ENCODE measurements at places on chromosomes 6 and 20.

DNA sequence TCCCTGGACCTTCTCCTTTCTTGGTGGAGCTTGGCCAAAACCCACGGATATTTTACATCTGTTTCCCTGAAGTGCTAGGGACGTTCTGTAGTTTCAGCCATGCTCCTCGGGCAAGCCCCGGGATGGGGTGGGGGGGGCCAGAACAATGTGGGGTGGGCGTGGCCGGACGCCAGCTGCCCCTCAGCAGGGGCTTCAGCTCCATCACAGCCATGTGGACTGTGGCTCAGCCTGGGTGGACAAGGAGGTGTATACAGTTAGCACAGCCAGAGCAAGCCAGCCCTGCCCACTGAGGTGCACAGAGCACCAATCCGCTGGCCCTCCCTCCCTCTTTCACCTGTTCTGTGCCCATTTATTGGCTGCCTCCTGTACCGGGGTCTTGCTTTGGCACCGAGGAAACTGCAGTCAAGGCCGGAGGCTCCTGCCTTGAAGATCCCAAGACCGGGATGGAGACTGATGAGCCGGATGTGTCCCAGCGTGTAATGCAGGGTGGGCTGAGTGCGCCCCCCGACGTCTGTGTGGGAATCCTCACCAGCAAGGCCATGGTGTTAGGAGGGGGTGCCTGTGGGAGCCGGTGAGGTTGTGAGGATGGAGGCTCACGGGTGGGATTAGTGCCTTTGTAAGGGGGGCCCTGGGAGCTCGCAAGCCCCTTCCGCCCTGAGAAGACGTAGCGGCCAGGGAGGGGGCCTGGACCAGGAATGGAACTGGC is 28.0 kb downstream of the FRMD1 start:
- no peak for DNase-seq

GRCh38 chr6:27128311-27129094 is 119.0 kb upstream of the PRSS16 start:
- no peak for DNase-seq

DNA sequence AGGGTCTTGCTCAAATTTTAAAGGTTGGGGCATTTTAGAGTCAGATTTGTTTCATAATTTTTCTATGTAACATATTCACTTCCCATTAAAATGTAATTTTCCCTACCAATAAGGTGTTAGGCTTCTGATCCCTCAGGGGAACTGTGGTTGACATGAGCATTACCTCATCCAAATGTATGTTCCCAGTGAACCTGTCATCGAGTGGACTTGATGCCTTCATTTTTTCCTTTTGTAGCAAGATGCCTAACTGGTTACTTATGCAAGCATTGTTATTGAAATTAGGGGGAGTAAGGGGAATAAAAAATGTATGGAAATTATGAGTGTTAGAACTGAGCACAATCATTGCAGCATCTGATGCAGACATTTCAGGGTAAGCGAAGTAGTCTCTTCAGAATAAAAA is 360.5 kb downstream of the BCKDHB start:
- no peak for DNase-seq

DNA sequence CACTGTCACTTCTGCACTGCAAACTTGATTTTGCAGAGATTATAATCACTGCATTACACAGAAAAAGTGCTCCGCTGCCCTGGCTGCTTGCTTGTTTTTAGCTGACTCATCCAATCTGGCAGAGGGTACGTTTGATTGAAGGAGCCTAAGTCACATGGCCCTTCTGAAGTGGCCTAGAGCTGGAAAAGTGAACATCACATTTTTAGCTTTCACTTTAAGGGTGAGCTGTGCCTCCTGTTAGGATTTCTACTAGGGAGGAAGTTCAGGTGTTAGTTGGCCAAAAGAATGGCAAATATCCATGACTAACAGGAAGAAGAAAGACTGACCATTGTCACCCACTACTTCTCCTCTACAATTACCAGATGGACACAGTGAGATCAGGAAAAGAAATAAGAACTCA is 889.1 kb upstream of the MAP3K7 start:
- DNase-seq: no peak

- no peak for DNase-seq
Measured at GRCh38 chr20:32244150-32244823, 33.2 kb upstream of the KIF3B start.

DNA sequence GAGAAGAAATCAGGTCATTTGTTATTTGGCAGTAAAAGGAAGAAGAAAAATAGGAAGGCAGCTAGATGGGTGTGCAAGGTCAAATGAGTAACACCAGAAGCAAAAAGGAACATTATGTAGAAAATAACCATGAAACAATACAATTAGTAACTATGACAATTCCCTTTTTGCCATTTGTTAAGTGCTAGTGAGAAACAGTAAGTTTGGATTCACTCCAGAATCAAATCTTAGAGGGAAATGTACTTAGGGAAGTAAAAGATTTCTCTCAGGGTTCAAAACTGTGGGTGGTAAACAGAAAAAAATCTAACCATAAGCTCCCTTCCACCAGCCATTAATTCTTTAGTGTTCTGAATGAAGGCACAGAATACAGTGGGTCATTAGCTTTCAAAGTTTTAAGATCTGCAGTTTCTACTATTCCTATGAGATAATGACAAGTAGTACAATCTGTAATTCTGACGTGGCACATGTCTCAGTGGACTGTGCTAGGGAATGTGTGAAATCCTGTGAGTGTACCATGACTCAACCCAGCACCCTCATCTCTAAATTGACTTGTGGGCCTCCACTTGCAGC is 17.1 kb downstream of the REPS1 start:
- no peak for DNase-seq

DNA sequence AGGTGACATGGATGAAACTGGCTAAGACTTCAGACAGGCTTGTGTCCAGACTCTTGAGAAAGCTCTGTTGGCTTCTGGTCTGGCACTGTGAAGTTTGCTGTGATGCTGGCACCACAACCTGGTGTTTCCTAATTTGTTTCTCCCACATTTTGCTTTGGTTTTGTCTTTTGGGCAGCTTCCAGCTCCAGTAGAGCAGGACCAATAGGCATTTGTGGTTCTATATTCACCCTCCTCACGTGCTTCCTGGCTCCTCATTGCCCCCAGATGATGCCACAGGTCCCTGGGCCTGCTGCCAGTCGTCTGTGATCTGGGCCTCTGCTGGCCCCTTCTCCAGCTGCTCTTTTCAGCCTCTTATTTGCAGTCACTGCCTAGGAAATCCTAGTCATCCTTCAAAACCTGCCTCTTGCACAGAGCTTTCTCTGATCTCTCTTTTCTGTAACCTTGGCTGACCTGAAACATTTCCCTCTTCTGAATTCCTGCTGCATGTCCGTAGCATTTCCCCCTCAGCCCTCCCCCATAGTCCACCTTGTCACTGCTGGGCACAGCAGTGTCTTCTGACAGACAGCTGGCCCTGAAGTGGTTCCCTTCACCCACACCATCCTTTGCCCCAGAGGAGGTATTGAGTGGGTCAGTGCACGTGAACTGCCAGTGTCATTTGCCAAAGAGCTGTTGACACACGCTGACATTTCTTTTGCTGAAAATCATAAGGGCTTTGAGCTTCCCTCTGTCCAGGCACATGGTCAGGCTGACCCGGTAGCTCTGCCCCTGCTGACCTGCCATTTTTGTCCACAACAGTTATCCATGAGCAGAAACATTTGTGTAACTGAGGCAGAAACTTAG is 63.0 kb downstream of the PTPN1 start:
- DNase-seq: no peak

DNA sequence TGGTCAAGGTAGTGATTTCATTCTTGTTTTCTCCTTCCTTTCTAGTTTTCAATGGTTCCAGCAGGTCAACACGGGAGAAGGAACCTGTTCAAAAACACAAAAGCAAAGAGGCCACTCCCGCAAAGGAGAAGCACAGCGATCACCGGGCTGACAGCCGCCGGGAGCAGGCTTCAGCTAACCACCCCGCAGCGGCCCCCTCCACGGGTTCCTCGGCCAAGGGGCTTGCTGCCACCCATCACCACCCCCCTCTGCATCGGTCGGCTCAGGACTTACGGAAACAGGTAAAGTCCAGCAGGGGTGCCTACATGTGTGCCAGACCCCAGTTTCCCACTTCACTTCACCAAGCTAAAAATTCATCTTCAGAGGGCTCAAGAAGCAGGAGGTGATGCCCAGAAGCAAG is 175.6 kb downstream of the DTNBP1 start:
- no peak for DNase-seq

- no peak for DNase-seq
Measured at GRCh38 chr20:18272451-18272850, 15.9 kb upstream of the ZNF133 start.

- DNase-seq: no peak
Measured at GRCh38 chr6:164911873-164912580, 397.4 kb downstream of the C6orf118 start.

DNA sequence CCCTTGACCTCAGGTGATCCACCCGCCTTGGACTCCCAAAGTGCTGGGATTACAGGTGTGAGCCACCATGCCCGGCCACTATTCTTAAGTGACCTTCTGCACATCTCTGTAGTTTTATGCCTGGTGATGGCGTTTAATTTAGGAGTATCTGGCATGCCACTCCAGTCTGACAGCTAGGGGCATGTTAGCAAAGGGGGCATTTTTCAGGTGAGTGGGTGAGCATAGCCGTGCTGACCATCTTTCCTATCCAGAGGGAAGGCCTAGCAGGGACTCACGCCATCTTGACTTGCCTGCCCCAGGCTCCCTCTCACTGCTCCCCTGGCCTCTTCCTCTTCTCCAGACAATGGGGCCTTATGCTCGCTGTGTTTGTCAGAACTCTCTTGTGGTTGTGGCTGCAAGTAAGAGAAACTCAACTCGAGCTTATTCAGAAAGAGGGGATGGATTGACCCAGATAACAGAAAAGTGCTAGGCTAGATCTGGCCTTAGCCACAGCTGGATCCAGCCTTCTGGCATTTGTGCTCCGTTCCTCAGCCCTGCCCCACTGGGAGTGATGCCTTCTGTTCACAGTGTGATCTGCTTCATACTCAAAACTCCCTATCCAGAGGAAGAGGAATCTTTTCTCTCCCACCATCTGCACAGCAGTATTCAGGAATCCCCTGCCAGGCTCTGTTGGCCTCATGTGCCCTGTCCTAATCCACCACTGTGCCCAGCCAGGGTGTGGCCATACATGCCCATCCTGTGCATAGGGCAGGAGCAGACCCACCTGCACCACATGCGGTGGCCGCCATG is 174.5 kb upstream of the AKAP12 start:
- DNase-seq: no peak

- no peak for DNase-seq
Measured at GRCh38 chr20:25282034-25282781, 34.3 kb downstream of the PYGB start.

DNA sequence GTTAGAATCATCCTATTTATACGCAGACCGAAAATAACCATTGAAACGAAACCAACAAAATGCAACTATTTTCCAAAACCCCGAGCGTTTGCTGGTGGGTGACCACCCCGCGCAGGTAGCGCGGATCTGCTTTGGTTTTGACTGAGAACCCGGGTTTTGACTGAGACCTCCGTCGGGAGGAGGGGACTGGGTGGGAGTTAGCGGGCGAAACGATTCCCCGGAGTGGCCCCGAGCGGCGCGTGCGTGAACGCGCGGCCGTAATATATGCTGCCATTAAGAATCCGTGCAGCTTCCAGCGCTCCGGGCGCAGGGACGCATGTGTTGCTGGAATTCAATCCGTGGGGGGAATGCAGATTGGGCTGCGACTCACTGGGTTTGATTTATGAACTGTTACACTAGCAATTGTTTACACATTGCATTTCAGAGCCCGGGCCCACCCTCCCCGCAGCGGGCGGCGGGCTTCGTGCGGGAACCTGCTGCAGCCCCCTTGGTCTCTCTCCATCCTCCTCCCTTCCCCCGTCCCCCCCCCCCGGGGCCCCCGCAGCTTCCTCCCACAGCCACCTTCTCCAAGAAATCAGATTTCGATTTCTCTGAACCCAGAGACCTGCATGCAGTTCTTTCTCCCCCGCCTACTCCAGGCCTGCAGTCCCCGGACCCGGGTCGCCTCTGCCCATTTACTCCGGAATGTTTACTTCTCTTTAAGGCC is 9.9 kb downstream of the NRN1 start:
- no peak for DNase-seq

- DNase-seq: no peak
Measured at GRCh38 chr20:45377269-45377668, 856 bp downstream of the TP53TG5 start.

Measured in GM12878 (cell line).